ENCODE measurements at places on chromosomes 5 and 9.

DNA sequence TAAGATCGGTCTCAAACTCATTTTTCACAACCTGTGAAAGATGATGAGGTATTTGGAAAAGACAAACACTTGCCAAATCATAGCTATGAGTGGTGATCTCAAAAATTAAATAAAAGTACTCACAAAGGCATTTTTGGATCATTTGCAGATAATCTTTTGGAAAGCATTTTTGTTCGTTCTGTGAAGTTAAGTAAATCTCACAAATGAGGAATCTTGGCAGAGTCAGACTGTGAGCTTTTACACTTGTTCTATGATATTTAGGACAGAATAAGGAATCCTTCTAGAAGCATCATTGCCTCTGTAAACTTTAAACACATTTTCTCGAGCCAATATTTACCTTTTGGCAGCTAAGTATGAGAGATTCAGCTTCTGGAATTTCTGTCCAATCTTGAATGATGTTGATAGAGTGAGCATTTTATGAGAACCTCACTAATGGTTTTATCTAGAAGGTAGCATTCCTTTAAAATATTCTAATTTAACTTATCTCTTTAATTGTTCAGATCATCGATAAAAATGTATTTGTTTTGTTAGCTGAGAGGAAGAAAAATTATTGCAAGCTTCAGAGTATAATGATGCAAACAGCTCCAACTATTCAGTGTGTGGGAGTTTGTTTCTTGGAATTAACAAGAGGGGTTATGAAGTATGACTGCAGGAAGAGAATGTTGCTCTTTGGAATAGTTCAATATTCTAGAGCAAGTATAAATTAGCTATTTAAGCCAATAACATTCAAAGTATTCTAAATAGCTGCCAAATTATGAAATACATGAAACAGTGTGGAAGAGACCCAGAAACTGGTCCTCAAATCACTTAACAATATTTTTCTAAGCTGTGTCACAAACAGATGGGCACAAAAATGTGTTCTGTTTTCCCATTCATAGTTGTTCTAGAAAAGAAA is 48.6 kb upstream of the SLCO6A1 start:
- H3K27me3 ChIP-seq = no peaks in the 10 kb centered on the region
- H3K4me1 ChIP-seq = no peaks in the 10 kb centered on the region
- H3K36me3 ChIP-seq = no peaks in the 10 kb centered on the region
- H3K27ac ChIP-seq = no peak overlapping the region

DNA sequence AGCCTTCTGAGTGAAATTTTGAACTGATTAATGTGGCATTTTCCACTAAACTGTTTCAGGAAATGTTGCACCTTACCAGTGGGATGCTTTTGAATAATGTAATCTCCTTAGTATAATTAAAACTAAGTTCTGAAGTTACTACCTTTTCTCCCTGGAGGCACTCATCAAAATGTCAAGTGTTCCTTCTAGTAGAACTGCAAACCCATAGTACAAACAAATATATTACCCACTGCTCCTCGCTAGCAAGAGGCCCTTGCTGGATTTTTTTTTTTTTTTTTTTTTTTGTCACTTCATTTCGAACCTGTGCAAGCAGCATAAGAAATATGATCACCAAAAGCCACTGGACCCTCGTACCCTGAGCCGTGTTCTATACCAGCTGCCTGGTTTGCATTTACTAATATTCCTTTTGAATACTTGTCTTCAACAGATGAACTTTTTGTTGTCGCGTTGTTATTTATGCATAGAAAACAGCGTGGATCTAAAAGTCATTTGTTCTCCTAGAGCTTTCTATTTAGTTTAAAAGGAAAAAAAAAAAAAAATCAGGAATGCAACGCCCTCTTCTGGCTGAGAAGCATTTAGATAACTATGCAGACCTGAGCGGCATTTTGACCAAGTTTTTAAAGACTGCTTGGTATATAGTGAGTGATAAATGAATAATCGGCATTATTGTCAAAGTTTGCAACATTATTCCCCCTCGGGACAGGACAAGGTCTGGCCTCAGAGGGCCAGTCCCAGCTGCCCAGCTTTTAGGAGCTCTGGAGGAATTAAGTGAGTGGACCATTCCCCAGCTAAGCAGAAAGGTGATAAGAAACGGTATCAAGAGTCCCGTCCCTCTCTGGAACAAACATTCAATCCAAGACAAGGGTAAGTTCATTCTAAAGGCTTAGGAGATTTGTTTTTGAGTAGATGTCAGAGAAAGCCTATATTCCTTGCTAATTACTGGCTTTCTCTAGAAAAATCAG is 162.5 kb upstream of the KIF2A start:
- no peaks in the 10 kb centered on the region for H3K4me1 ChIP-seq
- H3K27ac ChIP-seq = no peak overlapping the region
- DNase-seq = no peak

GRCh38 chr9:21974343-21974721 is 19.9 kb downstream of the CDKN2A start:
- H3K27me3 ChIP-seq = peaks cover 92% of the 10 kb centered on the region
- H3K4me3 ChIP-seq = peak overlapping the region; percentile 43
- no peak for DNase-seq
- no peaks in the 10 kb centered on the region for H3K36me3 ChIP-seq
- H3K27ac ChIP-seq = no peak overlapping the region

GRCh38 chr9:35112257-35113020 is 3.2 kb downstream of the ATOSB start:
- peaks cover 12% of the 10 kb centered on the region for H3K36me3 ChIP-seq
- peak overlapping the region; percentile 44 for H3K4me3 ChIP-seq
- H3K4me1 ChIP-seq = peaks cover 45% of the 10 kb centered on the region

- H3K27ac ChIP-seq = no peak overlapping the region
- DNase-seq = no peak
- peaks cover 21% of the 10 kb centered on the region for H3K27me3 ChIP-seq
Measured at GRCh38 chr5:159971931-159972461, 36.9 kb upstream of the TTC1 start.

- H3K36me3 ChIP-seq = no peaks in the 10 kb centered on the region
- DNase-seq = no peak
- H3K27ac ChIP-seq = no peak overlapping the region
Measured at GRCh38 chr9:117868594-117868993, 164.4 kb downstream of the TLR4 start.

GRCh38 chr9:131423171-131423581 is 29.3 kb downstream of the PRRC2B start:
- no peak overlapping the region for H3K4me3 ChIP-seq
- peaks cover 8% of the 10 kb centered on the region for H3K36me3 ChIP-seq
- no peaks in the 10 kb centered on the region for H3K27me3 ChIP-seq
- H3K4me1 ChIP-seq = peaks cover 26% of the 10 kb centered on the region

GRCh38 chr5:38330207-38330606 is 71.8 kb downstream of the EGFLAM start:
- no peaks in the 10 kb centered on the region for H3K36me3 ChIP-seq
- H3K4me1 ChIP-seq = no peaks in the 10 kb centered on the region
- no peak overlapping the region for H3K27ac ChIP-seq
- no peak overlapping the region for H3K4me3 ChIP-seq
- H3K27me3 ChIP-seq = no peaks in the 10 kb centered on the region
- DNase-seq = no peak

DNA sequence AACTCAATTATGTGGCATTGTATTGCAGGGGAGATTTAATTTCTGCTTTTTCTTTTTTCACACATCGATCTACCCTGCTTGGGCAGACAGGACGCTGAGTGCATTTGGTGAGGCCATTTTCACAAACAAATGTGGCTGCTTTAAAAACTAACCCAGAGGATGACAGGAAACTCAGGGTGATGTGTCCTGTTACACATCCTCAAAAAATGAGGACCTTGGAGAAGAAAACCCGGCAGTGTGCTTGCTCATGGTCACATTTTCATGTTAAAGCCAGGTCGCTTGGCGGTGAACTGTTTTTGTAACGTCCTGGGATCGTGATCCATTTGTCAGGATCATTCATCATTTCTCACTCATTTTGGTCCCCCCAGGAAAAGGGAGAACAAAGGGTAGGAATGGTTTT is 478.3 kb upstream of the ADAMTS16 start:
- no peaks in the 10 kb centered on the region for H3K36me3 ChIP-seq
- no peak overlapping the region for H3K27ac ChIP-seq
- no peak overlapping the region for H3K4me3 ChIP-seq
- DNase-seq = no peak
- H3K4me1 ChIP-seq = no peaks in the 10 kb centered on the region

- H3K27me3 ChIP-seq = no peaks in the 10 kb centered on the region
- no peak for DNase-seq
- H3K4me1 ChIP-seq = peaks cover 25% of the 10 kb centered on the region
- H3K36me3 ChIP-seq = no peaks in the 10 kb centered on the region
- no peak overlapping the region for H3K27ac ChIP-seq
- H3K4me3 ChIP-seq = no peak overlapping the region
Measured at GRCh38 chr9:71681104-71681707, 87.1 kb downstream of the CEMIP2 start.

GRCh38 chr5:26610577-26610976 is 427.8 kb downstream of the CDH9 start:
- no peaks in the 10 kb centered on the region for H3K27me3 ChIP-seq
- DNase-seq = no peak
- H3K4me3 ChIP-seq = no peak overlapping the region
- no peak overlapping the region for H3K27ac ChIP-seq
- H3K4me1 ChIP-seq = no peaks in the 10 kb centered on the region
- no peaks in the 10 kb centered on the region for H3K36me3 ChIP-seq

- DNase-seq = no peak
- H3K36me3 ChIP-seq = peaks cover 21% of the 10 kb centered on the region
- H3K27ac ChIP-seq = no peak overlapping the region
- no peaks in the 10 kb centered on the region for H3K27me3 ChIP-seq
- H3K4me1 ChIP-seq = no peaks in the 10 kb centered on the region
Measured at GRCh38 chr9:132694144-132694543, 23.9 kb downstream of the GTF3C4 start.

DNA sequence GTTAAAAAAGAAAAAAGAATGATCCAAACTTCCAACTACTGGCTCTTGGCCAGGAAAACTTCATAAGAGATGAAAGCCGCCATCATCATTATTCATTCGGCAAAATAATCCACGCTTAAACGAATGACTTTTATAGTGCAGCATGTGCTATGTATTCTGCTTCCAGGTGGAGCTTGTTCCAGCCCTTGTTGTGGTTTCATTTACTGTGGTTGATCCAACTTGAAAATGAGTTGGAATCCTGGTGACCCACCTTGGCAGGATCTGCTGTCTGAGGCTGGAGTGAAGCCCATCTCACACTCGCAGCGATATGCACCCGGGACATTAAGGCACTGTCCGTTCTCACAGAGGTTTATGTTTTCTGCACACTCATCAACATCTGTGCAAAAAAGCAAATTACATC is 209.6 kb downstream of the FBN2 start:
- no peak overlapping the region for H3K4me3 ChIP-seq
- H3K4me1 ChIP-seq = no peaks in the 10 kb centered on the region
- no peak overlapping the region for H3K27ac ChIP-seq
- no peaks in the 10 kb centered on the region for H3K27me3 ChIP-seq
- H3K36me3 ChIP-seq = no peaks in the 10 kb centered on the region
- DNase-seq = no peak

DNA sequence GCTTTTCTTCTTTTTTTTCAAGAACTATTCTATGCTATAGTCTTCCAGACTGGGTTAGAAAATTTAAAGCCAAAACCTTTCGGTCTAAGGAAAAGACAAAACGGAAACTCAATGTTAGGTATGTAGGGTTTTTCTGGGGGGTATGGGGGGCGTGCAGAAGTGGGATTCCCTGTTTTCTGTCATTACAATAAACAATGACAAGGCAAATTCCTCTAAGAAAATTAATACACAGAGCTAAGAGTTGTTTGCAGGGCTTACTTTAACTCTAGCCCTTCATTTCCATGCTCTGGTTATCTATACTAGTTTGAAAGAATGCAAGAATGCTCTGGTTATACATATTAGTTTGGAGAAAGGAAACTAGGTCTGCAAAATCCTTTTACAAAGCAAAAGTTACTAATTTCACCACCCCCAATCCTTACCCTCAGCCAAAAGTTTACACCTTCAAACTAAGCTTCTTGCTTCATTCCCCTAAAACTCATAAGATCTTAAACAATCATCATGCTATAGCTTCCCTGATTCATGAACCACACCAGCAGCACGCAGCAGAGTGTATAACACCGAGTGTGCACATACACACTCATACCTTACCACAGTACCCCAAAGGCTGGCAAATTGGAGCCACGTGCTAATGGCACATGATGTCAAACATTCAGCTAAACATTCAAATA is 89.1 kb upstream of the NR5A1 start:
- H3K36me3 ChIP-seq = no peaks in the 10 kb centered on the region
- no peak overlapping the region for H3K4me3 ChIP-seq
- no peak overlapping the region for H3K27ac ChIP-seq
- H3K27me3 ChIP-seq = peaks cover 4% of the 10 kb centered on the region

- no peaks in the 10 kb centered on the region for H3K27me3 ChIP-seq
- no peak for DNase-seq
- H3K36me3 ChIP-seq = no peaks in the 10 kb centered on the region
- H3K4me3 ChIP-seq = no peak overlapping the region
- no peak overlapping the region for H3K27ac ChIP-seq
Measured at GRCh38 chr5:8766448-8766847, 779.4 kb downstream of the SEMA5A start.

- H3K4me1 ChIP-seq = no peaks in the 10 kb centered on the region
- H3K27ac ChIP-seq = no peak overlapping the region
- no peaks in the 10 kb centered on the region for H3K27me3 ChIP-seq
- DNase-seq = no peak
Measured at GRCh38 chr9:12880406-12881015, 105.7 kb downstream of the LURAP1L start.

- H3K4me3 ChIP-seq = no peak overlapping the region
- DNase-seq = no peak
- H3K27ac ChIP-seq = no peak overlapping the region
- H3K27me3 ChIP-seq = no peaks in the 10 kb centered on the region
Measured at GRCh38 chr5:42840269-42840668, 28.6 kb upstream of the SELENOP start.

DNA sequence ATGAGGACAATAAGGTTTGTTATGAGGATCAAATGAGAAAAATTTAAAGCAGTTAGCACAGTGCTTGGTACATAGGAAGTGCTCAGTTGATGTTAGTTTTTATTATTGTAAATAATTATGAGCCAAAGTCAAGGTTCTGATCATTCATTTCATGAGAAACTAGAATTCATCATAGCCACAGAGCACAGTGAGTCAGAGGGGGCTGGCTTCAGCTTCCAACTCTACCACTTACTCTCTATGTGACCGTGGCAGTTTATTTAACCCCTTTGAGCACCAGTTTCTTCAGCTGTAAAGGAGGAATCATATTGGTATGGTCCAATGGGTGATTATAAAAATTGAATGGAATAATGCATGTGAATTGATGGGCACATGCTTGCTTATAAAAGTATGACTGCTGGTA is 39.4 kb downstream of the KLHL3 start:
- no peaks in the 10 kb centered on the region for H3K27me3 ChIP-seq
- peak overlapping the region; percentile 47 for H3K27ac ChIP-seq
- no peak for DNase-seq
- peaks cover 4% of the 10 kb centered on the region for H3K36me3 ChIP-seq

DNA sequence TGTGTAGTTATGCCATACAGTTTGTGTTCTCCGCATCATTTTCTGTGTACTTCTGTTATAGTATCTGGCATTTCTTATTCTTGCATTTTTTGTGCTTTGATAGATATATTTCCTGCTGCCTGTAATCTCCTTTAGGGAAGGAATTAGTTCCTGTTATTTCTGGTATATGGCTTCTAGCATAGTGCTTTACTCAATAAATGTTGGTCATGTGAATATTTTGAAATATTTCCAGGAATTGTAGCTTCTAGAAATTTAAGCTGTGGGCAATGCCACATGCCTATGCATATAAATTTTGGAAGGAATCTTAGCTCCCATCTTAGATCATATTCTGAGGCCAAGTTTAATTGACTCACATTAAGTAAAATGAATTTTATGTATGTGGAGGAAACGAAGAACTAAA is 11.5 kb upstream of the PRRC1 start:
- no peaks in the 10 kb centered on the region for H3K36me3 ChIP-seq
- DNase-seq = no peak
- no peaks in the 10 kb centered on the region for H3K27me3 ChIP-seq
- no peaks in the 10 kb centered on the region for H3K4me1 ChIP-seq
